Activated naive CD4-positive, alpha-beta T cell treated with anti-CD3 and anti-CD28 coated beads for 36 hours (primary cell): ENCODE measurements at places on chromosomes 4 and X. TPM values are rescaled to one million over a fixed set of nuclear protein-coding genes. Genes with fewer than 3 reads are reported as not detected.

SYTL4 gene
- not detected for total RNA-seq

IL1RAPL1 gene
- total RNA-seq: not detected

CXXC4 gene
- not detected for total RNA-seq

RUFY3 gene
- total RNA-seq: 14.9 TPM

NUDT11 gene
- total RNA-seq: 1.5 TPM

GYPA gene
- total RNA-seq: not detected

PNMA6A gene
- total RNA-seq: 0.95 TPM

NCAPG gene
- total RNA-seq: 78.4 TPM

NWD2 gene
- total RNA-seq: not detected

CLCN5 gene
- 2.6 TPM for total RNA-seq

KLHL34 gene
- total RNA-seq: 1.2 TPM

RBM46 gene
- not detected for total RNA-seq

EOLA2 gene
- 28.1 TPM for total RNA-seq

MAP7D2 gene
- total RNA-seq: 0.69 TPM

RNF128 gene
- not detected for total RNA-seq

TBC1D1 gene
- 57.7 TPM for total RNA-seq

GPR82 gene
- total RNA-seq: not detected

FRMD7 gene
- not detected for total RNA-seq

LEF1 gene
- 367 TPM for total RNA-seq

CASP3 gene
- total RNA-seq: 27.5 TPM

MAGEB10 gene
- total RNA-seq: not detected

DCAF12L2 gene
- total RNA-seq: not detected

MAGEA9B gene
- total RNA-seq: not detected

GABRG1 gene
- not detected for total RNA-seq

PAGE1 gene
- total RNA-seq: not detected

MUC7 gene
- total RNA-seq: not detected

CT45A10 gene
- not detected for total RNA-seq

USP17L13 gene
- total RNA-seq: not detected

RASL11B gene
- total RNA-seq: not detected

MSX1 gene
- total RNA-seq: not detected

CPLX1 gene
- 0.48 TPM for total RNA-seq

GIMD1 gene
- total RNA-seq: not detected

DTHD1 gene
- 0.25 TPM for total RNA-seq

EDNRA gene
- not detected for total RNA-seq

CLDN22 gene
- not detected for total RNA-seq

C4orf54 gene
- total RNA-seq: not detected

COPS4 gene
- 37.1 TPM for total RNA-seq

TEX13C gene
- not detected for total RNA-seq

SOWAHB gene
- not detected for total RNA-seq

CFI gene
- total RNA-seq: not detected

DKK2 gene
- total RNA-seq: not detected

CDX4 gene
- not detected for total RNA-seq

SH3D19 gene
- not detected for total RNA-seq

PLAC8 gene
- total RNA-seq: 62.0 TPM

F8A2 gene
- total RNA-seq: not detected

TRIM75 gene
- not detected for total RNA-seq

ADGRL3 gene
- total RNA-seq: not detected

NHS gene
- total RNA-seq: 8.9 TPM

HS3ST1 gene
- not detected for total RNA-seq

SLITRK2 gene
- total RNA-seq: not detected

HHIP gene
- total RNA-seq: not detected

ADAMTS3 gene
- not detected for total RNA-seq

NAA11 gene
- total RNA-seq: not detected

FDCSP gene
- total RNA-seq: not detected

S100P gene
- total RNA-seq: 10.0 TPM

MND1 gene
- 52.6 TPM for total RNA-seq

GATA1 gene
- total RNA-seq: not detected

RRH gene
- total RNA-seq: not detected
